ENCODE measurements at places on chromosomes 7 and 10.

GRCh38 chr7:73749931-73750776, 11.6 kb upstream of the ABHD11 start:
- DNase-seq, result no peak

GRCh38 chr7:120502825-120503224, 229.8 kb downstream of the KCND2 start:
- no peak for DNase-seq

DNA sequence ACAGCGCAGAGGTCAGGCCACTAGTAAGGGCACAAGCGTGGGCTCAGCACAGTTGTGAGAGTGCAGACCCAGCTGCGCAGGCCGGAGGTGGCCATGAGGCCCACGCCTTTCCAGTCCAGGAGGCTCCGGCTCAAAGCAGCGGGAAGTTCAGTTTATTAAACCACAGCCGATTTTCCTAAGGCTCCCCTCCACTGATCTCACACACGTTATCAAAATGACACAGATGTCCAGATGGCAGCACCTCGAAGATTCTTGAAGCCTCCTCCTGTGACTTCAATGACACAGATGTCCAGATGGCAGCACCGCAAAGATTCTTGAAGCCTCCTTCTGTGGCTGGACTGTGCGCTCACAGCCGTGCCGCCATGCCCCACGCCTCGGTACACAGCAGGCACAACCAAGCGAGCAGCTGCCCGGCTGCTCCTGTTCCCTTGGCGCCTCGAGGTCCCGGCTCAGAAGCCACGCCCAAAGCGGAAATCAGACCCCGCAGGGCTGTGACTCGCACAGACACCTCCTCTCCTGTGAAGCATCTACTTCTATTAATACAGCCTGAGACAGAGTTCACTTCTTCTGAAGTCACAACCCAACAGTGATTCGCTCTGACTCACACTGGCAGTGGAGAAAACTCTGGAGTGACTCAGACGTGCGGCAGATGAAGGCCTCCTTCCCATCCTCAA, 122.7 kb downstream of the MAD1L1 start:
- DNase-seq, result peak; percentile 34

- no peak for DNase-seq
Measured at GRCh38 chr7:68176974-68177373, 1180.3 kb downstream of the TYW1 start.

DNA sequence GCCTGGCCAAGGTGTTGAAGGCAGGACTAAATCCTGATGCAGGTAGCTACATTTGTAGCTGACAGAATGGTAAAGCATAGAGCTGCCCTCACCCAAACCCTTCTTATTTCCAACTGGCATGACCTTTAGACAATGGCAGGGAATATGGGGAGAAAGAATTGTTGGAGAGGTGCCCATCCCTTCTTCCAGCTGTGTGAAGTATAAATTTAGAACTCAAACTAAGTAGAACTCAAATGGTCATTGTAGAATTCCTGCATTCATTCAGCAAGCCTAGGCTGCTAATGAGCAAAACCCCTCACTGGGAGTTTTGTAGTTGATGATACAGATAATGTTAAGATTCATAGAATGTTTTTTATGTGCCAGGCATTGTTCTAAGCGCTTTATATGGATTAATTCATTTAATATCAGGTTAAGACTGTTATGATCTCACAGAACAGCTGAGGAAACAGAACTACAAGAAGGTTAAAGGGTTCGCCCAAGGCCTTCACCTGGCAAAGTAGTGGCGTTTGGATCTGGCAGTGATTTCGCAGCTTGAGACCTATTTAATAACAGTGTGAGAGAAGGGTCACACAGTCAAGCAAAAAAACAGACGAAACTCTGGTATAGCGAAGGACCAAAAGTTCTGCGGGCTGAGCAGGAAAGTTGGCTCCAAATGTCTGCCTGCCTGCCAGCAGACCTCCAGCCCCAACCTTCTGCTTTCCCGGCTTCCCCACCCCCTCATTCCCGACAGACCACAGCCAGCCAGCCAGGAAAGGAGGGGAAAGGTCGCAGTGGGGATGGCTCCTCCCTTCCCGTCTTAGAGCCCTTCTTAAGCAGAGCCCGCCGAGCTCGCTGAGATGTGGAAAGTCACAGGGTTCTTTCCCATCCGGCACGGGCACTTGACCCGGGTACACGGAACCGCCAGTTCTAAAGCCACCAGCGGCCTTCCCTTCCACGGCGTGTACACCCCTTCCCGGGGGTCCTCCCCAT, 1.6 kb upstream of the HILPDA start:
- no peak for DNase-seq

DNA sequence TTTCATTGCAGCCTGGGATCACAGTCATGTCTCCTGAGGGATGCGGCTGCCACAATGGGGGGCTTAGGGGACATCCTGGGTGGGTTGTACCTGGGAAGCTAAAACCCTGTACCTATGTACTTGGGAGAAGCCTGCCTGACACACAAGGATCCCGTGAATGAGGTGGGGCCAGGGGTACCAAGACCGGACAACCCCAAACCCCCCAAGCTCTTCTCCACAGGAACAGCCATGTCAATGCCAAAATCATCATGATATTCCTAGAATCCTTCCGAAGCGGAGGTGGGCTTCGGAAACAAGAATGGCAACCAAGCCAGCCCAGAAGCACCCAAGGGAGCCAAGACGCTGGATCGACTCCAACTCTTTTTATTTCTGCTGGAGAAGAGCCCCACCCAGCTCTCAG, 260.3 kb upstream of the TCERG1L start:
- no peak for DNase-seq

DNA sequence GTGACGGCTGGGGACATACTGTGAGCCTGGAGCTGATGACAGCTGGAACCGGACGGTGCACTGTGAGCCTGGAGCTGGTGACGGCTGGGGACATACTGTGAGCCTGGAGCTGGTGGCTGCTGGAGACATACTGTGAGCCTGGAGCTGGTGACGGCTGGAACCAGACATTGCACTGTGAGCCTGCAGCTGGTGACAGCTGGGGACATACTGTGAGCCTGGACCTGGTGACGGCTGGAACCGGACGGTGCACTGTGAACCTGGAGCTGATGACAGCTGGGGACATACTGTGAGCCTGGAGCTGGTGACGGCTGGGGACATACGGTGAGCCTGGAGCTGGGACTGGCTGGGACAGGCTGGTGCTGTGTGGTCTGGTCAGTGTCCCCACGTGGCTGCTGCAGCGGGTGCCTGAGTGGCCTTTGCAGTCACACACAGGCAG, 47.9 kb downstream of the PTPRN2 start:
- DNase-seq, result no peak

DNA sequence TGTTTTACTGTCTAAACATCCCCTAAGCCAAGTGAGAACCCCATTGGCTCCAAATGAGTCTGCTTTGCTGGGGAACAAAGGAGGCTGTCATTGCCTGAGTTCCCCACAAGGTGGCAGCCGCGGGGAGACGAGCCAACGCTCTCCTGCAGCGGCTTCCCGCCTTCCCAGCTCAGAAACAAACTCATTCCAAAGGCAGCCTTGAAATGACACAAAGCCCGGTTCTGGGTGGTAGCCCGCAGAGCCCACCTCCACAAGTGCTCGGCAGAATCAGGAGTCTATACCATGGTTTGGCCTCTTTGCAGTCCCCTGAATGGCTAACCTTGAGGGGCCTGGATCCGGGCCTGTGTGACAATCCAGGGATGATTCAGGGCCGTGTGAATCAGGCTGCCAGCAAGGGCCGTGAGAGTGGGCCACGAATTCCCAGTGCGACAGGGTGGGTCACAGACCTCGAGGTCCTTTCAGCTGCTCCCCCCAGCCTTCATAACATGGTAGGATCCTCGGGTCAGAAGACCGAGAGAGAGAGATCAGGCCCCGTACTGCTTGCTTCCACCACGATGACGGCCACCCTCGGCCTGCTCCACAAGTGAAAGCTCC, 79.7 kb downstream of the DLG5 start:
- DNase-seq, result peak; percentile 24

DNA sequence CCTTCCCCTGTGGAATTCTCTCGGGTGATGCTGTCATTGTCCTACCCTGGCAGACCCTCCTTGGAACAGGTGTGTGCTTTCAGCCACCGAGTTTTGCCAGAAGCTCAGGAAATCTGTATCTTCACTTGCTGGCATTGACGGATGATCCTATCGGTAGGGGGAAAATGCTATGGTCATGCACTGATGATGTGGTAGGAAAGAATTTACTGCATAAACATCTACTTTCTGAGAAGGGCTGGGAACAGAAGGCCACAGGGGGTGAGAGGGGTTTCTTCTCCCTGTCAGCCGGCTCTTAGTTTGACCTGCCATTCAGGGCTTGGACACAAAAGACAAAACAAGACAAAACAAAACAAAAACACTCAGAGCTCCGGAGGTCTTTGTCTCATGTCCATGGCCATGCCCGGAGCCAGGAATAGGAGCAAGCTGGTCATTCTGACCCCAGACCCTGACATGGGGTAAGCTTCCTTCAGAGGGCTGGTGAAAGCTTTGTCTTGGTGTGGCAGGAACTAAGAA, 43.6 kb upstream of the CARD11 start:
- DNase-seq, result no peak

DNA sequence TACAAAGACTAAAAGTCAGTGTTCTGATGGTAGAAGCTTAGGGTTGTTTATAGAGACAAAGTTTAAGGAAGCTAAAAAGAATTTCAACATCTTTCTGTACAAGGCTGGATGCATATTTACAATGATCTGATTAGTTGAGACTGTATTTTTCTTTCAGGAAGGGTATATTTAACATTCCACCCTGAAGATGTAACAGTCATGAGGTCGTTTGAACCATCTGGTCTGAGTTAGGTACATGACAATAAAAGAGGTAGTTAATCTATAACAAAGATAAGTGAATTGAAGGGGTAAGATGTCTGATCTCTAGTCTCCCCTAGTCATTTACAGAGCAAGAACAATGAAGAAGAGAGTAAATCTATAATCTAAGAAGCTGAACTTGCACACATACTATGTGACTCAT, 821.2 kb downstream of the CNTNAP2 start:
- DNase-seq, result no peak

- no peak for DNase-seq
Measured at GRCh38 chr10:113541549-113541927, 11.3 kb upstream of the HABP2 start.
